ENCODE measurements at places on chromosomes 6 and 20.
A peak's percentile ranks its signal among the peaks of the same experiment; 100 is the strongest.

DNA sequence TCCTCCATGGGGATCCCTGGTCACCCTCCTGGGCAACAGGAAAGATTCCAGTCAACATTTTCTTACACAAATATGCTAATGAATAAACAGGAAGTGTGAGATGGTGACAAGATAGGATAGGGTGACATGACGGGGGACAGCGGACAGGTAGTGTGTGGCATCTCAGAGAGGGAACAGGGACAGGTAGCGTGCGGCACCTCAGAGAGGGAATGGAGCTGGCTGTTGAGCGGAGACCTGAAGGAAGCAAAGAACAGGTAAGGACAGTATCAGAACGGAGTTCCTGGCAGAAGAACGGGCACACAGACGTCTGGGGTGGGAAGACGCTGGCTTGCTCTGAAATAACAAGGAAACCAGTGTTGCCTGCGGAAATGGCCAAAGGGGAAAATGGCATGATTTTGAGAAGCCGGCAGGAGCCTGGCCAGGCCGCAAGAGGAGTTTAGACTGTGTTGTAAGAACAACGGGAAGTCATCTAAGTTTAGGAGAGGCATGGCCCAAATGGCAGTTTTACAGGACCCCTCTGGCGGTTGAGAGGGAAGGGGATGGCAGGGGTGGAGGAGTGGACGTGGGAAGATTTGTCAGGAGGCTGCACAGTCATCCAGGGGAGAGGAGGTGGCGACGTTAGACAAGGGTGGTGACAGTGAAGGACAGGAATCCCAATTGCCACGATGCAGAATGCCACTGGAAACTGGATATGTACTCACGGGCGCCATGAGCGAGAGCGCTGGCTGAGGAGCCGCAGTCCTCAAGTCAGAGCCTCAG, 111.6 kb downstream of the JPH2 start:
- no peak for DNase-seq

DNA sequence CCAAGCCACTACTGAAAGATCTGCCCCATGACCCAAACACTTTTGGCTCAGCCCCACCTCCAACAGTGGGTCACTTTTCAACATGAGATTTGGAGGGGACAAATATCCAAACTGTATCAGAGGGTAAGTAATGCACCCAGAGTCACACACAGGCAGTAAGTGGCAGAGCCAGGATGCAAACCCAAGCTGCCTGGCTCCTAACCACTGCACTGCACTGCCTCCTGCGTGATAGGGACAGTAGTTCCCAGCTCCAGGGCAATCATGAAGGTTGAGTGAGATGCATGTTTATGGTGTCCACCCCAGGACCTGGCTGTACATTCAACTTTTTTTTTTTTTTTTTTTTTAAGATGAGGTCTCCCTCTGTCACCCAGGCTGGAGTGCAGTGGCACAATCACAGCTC, 88.2 kb downstream of the TOX2 start:
- no peak for DNase-seq

GRCh38 chr6:6386010-6386409, 65.5 kb upstream of the F13A1 start:
- DNase-seq, result no peak

DNA sequence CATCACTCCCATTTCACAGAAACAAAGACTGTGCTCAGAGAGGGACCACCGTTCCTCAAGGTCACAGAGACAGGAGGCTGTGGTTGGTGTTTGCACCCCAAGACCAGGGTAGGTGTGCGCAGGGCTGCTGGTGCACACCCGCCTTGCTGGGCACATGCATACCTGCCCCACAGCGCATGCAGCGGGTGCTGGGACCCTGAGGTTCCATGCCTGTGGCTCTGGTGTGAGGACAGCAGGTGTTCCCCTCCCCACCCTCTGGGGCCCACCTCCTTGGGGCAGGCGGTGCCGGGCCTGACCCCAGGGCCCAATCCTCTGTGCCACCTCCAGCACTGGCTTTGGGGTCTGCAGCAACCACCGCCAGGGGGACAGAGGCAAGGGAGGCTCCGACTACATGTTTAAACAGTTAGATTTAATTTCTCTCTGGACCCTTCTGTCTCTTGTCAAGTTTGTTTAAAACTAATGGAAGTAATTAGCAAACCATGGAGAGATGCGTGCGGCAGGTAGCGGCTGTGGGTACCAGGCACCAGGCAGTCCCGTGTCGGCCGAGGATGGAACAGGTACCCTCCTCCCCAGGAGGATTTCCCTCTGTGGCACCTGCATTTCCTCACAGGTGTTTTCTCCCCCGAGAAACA, 327.8 kb downstream of the TAF4 start:
- DNase-seq, result no peak

- DNase-seq, result no peak
These were observed 87.7 kb upstream of the BEND3 start for GRCh38 chr6:107202876-107203468.

GRCh38 chr20:52349806-52350205, 158.2 kb upstream of the ZFP64 start:
- DNase-seq, result no peak

DNA sequence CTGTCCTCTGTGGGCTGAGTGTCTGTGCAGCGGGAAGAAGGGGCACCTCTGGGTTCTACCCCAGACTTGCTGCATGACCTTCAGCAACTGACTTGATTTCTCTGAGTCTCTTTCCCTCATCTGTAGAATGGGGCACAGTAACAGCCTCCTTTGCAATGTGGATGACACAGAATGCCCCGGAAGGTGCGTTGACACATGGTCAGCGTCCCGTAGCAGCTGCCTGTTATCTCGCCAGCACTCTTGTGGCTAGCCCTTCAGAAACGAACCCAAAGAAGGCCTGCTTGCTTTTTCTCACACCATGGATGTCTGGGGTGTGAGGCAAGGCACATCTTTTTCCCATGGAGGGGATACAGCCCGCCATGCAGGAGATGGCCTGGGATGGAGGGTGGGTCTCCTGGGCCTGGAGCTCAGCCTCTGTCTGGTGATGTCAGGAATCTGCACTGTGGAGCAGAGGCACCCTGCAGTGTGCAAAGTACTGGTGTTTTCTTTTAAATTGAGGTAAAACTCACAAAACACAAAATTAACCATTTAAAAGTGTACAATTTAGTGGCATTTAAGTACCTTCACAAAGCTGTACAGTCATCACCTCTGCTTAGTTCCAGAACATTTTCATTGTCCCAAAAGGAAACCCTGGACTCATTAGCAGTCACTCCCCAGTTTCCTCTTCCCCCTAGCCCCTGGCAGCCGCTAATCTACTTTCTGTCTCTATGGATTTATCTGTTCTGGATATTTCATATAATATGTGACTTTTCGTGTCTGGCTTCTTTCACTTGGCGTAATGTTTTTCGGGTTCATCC, 59.8 kb upstream of the FAM83D start:
- DNase-seq, result no peak

GRCh38 chr20:4151991-4152695, 136.8 kb upstream of the RNF24 start:
- no peak for DNase-seq

- DNase-seq, result no peak
These were observed 509.3 kb upstream of the MAN1A1 start for GRCh38 chr6:119858901-119859300.

DNA sequence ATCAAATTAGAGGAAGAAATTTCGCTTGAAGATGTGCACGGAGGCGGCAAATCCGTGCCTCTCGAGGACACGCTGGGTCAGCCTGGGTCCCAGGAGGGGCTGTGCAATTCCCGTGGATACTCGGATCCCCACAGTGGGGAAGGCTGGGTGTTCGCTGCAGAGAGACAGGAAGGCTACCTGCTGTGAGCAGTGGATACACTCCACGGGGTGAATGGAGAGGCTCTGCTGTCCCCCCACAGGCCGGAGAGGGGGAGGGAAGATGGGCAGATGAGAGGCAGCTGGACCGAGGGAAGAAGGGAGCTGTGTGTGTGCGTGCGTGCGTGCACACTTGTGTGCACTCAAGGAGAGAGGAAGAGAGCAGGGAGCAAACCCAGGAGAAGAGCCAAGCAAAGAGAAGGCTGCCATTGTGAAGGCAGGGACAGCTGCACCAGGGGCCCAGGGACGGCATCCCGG, 57.3 kb downstream of the SULF2 start:
- no peak for DNase-seq

- no peak for DNase-seq
These were observed 226.2 kb downstream of the EYA4 start for GRCh38 chr6:133467231-133467981.

DNA sequence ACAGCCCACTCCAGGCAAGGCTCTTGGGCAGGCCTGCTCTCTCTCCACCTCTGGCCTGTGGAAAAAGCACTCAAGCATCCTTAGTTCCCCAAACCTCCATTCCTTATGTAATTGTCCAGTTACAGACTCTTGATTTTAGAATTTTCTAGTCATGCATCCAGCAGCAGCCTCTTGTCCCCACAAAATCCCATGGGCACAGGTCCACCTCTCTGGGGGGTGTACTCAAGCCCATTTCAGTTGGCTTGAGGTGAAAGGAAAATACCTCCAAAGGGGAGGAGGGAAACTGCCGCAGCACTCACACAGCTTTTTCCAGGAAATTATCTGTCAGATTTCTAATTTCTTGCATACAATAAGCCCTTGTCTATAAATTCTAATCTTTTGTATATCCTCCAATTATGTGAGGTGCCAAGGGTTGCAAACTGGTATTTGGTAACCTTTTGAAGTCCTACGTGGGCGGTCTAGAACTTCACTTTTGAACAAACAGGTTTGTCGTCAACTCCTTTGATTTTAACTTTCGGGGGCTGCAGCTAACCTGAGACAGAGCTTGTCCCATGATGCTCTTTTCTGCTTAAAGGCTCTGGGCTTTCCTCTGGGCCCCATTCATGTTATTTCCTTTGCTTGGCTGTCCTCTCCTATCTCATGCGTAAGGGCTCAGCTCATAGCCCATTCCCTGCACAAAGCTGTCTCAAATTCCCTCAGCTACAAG, 104.7 kb upstream of the CEP85L start:
- peak; percentile 32 for DNase-seq

- DNase-seq, result no peak
These were observed 37.1 kb downstream of the MYLK4 start for GRCh38 chr6:2713473-2714110.

GRCh38 chr6:129130106-129130505, 247.2 kb downstream of the LAMA2 start:
- DNase-seq, result no peak

GRCh38 chr6:111520524-111520923, 37.5 kb upstream of the REV3L start:
- no peak for DNase-seq

GRCh38 chr20:2136275-2136674, 34.6 kb downstream of the STK35 start:
- DNase-seq, result no peak

GRCh38 chr6:64014595-64014994, 379.0 kb downstream of the PHF3 start:
- DNase-seq, result no peak

DNA sequence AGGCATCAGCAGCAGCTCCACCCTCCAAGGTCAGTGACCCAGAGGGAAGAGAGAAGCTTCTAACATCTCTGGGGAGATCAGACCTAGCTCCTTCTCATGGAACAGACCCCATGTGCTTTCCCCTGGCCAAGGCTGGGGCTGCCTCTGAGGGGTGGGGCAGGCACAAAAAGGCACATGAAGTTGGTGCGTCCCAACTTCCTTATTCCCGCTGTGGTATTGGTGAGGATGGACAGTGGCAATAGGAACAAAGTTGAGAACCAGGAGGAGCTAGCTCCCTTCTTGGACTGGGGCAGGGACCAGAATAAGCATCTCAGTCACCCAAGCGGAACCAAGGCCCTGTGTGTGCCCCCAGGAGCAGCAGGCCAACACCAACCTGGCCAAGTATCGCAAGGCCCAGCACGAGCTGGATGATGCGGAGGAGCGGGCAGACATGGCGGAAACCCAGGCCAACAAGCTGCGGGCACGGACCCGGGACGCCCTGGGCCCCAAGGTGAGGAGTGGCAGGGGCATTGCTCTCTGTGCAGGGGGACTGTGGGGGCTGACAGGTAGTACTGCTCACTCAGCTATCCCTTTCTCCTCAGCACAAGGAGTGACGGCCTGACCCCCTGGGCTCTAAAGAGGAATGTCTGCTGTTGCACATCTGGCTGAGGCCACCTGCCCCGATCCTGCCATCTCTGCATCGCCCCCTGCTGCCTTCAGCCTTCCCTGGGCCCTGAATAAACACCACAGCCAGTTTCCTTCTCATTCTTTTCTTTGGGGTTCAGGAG, 46.1 kb downstream of the MYH7B start:
- no peak for DNase-seq

DNA sequence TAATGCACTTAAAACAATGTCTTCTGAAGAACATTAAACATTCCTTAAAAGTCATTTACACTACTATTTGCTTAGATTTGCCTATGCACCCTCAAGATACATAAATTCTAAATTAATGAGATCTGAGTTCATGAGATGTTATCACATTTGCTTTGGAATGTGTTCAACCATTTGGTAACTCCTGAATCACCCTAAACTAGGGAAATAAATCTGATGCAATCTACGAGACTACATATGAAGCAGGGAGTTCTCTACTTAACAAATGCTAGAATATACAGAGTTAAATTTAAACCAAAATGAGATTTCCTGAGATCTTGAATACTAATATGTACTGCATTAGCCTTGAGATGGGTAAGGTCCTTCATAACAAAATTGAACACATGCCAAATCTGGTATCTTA, 170.1 kb downstream of the CLIC5 start:
- DNase-seq, result no peak

DNA sequence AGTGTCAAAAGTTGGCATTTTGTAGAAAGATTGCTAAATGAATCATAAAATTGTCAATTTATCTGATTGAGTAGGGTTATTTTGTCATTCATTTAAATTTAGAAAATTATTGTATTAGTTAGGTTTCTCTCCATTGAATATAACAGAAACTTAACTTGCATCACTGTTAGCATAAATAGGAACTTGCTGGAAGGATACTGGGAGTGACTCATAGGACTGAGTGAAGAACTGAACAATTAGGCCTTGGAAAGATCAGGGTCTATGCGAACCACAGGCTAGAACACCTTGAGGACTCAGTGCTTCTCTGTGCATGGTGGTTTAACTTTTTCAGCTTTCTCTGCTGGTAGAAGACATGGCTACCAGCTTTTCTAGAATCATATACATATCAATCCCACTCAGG, 67.7 kb upstream of the IFNGR1 start:
- no peak for DNase-seq

DNA sequence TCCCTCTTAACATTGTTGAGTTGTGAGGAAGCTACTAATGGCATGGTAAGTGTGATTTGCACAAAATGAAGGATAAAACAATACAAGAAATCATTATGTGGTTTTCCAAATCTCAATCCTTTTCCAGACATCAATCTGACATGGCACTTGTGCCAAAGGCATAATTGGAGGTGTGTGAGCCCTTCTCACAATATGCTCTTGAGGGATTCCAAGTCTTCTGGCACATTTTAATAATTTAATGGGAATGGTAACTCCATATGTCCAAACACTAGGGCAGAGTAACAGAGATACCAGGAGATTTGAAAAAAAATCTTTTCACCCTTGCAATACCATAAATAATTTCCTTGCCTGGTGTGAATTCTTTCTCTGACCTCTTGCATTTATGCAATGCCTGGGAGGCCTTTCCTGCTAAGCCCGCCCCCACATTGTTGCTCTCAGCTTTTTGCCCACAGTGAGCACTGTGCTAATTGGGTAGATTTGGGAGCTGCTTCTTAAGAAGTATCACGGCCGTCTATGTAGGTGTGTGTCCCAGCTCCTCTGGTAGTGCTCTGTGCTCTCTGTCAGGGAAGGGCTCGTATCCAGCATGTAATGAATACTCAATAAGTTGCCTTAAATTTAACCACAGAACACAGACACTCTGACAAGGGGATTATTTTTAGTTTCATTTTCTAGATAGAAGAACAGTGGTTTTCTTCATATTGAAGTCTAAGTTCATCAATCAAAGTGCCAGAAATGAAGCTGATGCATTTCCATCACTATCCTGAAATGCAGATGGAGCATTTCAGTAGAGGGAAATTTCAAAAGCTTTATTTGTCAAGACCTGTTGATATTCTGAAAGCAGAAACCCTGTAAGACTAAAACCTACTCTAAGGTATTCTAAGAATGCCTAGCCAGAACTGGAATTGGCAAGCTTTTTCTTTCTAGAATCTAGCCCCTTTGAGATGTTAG, 54.4 kb upstream of the CEP85L start:
- no peak for DNase-seq

Measured in activated CD8-positive, alpha-beta memory T cell treated with anti-CD3 and anti-CD28 coated beads, Interleukin-2, amount 50 U/mL, for 4 hours (primary cell).